Activated naive CD8-positive, alpha-beta T cell treated with anti-CD3 and anti-CD28 coated beads for 36 hours (primary cell): ENCODE measurements at places on chromosomes 6 and 20.
A peak's percentile ranks its signal among the peaks of the same experiment; 100 is the strongest.

GRCh38 chr6:157385482-157385881 lies 4.5 kb downstream of the ZDHHC14 start:
- DNase-seq = no peak

DNA sequence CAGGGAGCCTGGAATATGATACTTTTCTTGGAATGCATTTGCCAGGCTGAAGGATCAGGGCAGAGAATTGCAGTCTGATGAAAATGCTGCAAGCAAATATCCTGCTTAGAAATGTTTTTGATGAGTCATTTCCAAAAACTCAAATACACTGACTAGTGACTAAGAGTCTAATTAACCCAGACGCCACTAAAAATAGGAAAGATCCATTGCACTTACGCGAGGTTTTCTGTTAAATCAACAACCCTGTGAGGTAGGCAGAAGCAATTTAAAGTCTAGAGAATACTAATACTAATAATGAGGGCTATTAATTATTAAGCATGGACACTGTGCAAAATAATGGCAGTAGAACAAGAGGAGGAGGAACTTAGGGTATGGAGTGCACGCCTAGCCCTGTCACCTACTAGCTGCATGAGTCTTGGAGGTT lies 130.1 kb upstream of the DOK5 start:
- DNase-seq = no peak

DNA sequence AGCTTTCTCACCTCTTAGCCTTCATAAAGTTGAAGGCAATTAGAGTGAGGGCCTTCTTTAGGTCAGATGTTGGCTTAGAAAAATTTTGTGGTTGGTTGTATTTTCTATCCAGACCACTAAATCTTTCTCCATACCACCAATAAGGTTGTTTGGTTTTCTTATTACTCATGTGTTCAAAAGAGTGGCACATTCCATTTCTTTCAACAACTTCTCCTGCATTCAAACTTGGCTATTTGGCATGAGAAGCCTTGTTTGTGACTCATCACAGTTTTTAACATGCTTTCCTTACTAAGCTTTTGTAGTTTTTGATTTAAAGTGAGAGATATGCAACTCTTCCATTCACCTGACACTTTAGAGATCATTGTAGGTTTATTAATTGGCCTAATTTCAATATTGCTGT lies 949.6 kb downstream of the TBC1D32 start:
- no peak for DNase-seq

- no peak for DNase-seq
Measured at GRCh38 chr6:128114164-128114563, 213.3 kb upstream of the THEMIS start.

DNA sequence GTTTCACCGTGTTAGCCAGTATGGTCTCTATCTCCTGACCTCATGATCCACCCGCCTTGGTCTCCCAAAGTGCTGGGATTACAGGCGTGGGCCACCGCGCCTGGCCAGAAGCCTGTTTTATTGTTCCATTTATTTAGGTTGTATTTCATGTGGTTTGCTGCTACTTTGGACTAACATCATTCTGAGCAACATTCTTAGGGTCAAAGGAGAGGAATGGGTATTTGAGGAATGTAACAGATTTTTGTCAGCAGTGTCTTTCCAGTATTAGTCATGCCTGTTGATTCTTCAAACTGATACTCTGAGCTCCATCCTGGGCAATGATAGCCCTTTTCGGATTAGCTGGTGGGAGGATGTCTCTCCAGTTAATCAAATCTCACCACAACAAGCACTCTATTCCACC lies 213.0 kb upstream of the CITED2 start:
- no peak for DNase-seq

DNA sequence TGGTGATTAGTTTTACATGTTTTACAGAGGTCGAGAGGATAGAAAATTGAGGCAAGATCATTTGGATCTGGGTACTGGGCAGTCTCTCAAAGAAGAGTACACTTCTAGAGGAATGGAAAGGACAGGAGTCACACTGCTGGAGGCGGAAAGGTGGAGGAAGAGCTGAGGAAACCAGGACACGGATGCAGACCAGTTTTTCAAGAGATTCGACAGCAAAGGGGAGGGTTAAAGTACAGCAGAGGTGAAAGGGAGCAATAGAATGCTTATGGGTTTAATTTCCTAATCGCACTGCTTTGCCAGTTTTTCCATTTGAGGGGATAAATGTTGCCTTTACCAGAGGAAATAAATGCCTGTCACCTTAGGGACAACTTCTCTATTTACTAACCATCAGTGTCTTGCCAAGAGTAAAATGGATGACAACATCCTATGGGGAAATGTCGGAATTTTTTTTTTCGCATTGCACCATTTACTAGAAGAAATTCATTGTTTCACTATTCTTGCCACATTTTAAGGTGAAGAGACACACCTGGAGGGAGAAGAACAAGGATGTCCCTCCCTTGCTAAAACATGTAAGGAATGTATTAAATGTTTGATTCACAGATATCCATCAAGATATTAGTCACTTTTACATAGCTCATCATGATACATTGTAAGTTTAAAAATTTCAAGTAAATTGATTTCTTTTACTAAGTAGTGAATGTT lies 226.6 kb downstream of the COL12A1 start:
- DNase-seq = no peak

DNA sequence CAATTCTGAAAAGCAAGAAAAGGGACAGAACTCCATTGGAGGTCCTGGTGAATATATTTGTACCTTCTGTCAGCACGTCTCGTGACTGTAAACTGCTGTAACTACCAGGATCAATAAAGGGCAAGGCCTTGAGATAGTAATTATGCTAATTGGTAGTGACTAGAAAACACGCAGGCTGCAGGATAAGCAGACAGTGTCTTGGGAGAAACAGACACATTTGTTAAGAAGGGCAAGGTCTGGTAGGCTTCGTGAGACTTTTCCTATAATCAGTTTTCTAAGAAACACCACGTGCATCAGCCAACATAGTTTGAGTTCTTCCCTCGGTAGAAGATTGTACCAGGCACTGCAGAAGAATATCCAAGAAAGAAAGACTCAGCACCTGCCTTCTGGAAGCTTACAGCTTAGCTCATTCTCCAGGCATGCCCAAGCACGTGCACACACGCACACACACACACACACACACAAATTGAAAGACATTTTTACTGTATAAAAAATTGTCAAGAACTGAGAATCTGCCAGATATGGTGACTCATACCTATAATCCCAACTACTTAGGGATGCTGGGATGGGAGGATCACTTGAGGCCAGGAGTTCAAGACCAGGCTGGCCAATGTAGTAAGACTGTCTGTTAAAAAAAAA lies 167.0 kb upstream of the SASH1 start:
- no peak for DNase-seq

DNA sequence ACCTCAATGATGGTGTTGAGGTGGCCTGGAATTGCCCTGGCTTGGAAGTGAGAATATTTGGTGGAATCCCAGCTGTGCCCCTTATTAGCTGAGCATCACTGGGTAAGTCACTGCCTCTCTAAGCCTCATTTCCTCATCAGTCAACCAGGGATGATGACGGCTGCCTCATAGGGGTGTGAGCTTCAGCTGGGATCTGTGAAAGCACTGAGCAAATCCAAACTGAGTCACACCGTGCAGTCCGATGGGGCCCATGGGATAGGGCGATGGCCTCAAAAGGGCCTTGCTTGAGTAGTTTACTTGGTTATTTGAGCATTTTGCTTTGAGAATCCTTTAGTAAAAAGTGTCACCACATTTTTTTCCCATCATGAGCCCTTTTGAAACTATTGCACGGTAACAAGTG lies 1.1 kb downstream of the SLC22A1 start:
- no peak for DNase-seq

- no peak for DNase-seq
Measured at GRCh38 chr20:54263116-54263690, 55.3 kb downstream of the PFDN4 start.

- DNase-seq = no peak
Measured at GRCh38 chr6:164095056-164095455, 680.5 kb downstream of the QKI start.

- no peak for DNase-seq
Measured at GRCh38 chr6:157335829-157336228, 12.5 kb upstream of the TMEM242 start.

DNA sequence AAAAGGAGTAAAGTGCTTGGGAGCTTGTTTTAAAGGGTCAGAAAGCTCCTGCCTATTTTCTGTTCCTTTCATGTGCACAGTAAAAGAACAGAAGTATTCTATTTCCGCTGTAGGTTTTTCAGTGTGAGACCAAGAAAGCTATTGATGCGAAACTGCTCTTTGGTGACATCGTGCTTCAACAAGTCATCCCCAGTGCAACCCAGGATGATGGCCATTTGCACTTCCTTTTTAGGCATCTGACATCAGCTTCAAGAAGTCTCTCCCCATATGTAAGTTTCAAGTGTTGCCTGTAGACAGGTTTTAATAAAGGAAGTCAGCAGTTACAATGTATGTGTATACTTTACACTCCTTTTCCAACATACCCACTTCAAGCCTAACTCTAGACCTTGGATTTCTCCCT lies 131.6 kb downstream of the RFX6 start:
- DNase-seq = no peak

DNA sequence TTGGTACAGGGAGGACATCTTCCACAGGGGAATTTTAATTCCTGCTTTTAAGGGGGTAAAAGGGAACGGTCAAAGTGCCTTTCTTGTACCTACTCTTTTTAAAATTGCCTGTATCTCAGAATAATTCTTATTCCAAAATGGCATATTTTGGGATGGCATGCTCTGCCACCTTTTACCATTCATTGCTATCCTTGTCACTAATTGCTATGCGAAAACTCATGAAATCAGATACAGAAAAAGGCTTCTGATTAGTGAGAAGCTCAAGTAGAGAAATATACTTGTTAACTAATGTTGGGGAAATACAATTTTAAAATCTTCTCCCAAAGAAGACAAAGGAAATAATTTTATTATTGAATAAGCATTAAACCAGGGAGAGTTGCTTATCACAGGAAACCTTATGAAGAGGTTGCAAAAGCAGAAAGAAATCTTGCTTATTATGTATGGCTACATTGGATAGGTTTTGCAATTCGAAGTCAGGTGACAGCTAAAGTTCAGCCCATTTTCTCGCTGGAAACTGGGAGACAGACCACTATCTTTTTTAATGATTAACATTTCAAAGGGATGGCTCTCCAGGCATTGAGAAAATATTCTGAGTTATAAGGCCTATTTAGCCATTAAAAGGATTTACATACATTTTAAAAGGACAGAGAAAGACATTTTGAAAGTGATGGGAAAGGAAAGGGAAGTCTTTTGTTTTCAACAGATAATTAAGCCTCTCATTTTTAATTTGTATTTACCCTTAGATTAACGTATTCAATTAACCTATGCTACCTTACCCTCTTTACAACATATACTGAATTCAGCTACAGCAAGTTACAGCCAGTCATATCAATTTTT lies 110.3 kb upstream of the PRSS16 start:
- DNase-seq = no peak

DNA sequence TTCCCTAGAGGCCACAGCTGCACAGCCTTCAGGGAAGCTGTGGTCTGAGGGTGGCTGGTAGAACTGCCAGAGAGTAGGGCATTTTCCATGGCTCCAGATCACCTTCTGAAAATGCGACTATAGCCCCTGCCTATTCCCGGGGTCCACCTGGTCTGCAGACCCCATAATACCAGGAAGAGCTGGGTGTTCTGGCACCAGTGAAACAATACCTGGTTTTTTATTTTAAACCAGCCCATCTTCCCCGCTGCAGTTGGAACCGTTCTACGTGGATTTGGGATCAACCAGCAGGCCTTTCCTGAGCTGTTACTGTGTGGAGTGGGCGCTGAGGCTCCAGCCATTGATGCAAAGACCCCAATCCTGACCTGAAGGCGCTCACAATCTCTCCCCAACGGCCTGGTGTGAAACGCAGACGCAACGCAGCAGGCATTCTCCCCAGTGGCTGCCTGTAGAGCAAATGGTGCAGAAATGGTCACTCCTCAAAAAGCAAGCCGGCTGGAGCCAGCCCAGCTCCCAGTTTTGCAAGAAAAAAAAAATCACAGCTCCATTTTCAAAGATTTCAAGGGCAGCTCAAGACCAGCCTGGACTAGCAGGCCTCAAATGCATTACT lies 11.3 kb downstream of the NPEPL1 start:
- no peak for DNase-seq

DNA sequence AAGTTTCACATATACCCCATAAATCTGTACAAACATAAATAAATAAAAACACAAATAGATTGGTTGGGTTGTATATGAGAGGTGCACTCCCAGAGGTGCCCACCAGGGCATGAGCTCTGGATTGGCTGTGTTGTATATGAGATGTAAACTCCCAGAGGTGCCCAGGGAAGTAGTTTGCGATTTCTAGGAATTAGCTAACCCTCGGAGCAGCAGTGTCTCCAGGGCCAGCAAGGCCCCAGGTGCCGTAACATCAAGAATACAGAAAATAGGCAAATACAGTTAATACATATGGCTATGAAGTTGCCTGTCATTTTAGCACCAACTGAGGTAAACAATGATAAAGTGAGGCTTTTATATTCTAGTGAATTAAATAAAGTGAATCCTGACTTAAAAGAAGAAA lies 5.4 kb upstream of the GINM1 start:
- DNase-seq = peak; percentile 12

- no peak for DNase-seq
Measured at GRCh38 chr20:37344506-37345338, 1.2 kb upstream of the SRC start.

DNA sequence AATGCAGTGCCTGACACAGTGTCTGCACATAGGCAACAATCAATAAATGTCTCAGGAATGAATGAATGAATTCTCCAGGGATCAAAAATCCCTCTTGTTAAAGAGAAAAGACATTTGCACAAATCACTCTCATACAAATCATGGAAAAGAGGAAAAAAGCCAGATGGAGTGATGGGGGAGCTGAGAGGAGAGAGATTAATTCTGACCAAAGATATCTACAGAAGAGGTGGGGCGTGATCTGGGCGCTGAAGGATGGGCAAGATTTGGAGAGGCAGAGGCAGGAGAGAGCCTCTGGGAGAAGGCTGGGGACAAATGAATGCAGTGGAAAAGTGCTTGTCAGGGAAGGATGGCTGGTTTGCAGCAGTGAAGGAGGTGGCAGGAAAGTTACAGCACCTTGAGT lies 142.9 kb upstream of the BACH2 start:
- no peak for DNase-seq

- no peak for DNase-seq
Measured at GRCh38 chr6:91719414-91719813, 1132.5 kb upstream of the MAP3K7 start.

- DNase-seq = no peak
Measured at GRCh38 chr6:160764847-160765246, 62.8 kb downstream of the PLG start.

- DNase-seq = no peak
Measured at GRCh38 chr6:45668705-45669104, 291.0 kb upstream of the SUPT3H start.

GRCh38 chr6:165671222-165671768 lies 8.3 kb upstream of the PDE10A start:
- no peak for DNase-seq

GRCh38 chr6:113211170-113211569 lies 646.0 kb upstream of the MARCKS start:
- DNase-seq = no peak
